ENCODE measurements at places on chromosomes 12 and 14.

GRCh38 chr12:114780746-114781399 is 96.9 kb upstream of the TBX3 start:
- no peak for DNase-seq

- DNase-seq = no peak
These were observed 472.3 kb downstream of the GLT1D1 start for GRCh38 chr12:129325566-129325965.

- no peak for DNase-seq
These were observed 218.6 kb upstream of the FOXN3 start for GRCh38 chr14:89635615-89636014.

DNA sequence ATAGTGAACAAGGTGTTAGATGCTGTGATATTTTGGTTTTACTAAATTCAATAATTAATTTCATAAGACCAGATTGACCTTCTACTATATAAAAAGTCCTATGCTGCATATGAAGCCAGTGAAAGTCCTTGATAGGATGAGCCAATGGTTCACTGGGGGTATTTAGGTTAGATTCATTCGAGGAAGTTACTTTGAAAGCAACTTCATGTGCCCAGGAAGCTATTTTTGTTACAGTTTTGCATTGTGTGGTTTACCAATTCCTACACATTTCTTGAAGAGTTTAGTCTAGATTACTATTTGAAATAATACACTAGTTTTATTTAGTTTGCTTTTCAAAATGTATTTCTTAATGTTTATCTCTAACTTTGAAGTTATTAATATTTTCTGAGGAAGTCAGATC is 58.5 kb upstream of the RMST start:
- DNase-seq = no peak

DNA sequence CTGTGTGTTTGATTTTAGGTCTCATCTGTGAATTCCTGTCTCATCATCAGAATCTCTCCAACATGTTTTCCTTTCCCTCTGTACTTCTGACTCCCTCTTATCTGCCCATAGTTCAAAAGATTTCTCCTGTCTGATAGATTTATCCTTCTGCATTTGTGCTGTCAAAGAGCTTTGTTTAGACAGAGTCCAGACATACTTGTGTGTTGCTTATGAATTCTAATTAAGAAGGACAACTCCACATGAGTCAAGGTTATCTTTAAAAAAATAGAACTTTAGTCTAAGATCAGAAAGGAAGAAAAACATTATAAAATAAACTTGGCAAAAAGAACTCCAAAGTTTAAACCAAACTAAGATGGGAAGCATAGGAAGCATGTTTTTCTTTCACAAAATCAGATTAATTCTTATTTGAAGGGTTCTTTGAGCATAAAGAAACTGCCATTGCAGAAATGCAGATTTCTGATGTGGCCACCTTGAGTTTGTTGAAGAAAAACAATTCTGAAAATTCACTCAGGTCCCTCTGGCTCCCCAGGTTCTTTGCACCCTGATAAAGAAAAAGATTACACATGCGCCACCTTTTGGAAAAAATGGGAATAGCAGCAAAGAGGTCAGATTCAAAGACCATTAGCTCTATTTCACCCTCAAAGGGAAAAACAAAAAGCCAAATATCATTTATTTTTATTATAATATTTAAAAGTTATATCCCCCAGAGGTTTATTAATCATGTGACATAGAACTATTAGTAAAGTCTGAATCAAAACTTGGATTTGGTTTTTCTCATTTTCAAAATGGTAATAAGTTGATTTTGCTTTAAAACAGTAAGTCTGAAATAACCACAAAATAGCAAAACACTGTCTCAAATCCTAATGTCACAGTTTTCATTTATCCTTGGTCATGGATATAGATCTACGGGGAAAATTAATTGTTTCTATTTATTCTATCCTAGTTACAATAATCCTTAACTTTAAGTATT is 143.7 kb upstream of the DCN start:
- peak; percentile 46 for DNase-seq

Data from AG08395 (cell line).